AG10803 (cell line): ENCODE measurements at places on chromosomes 1 and 21.

- DNase-seq: no peak
These were observed 5.3 kb downstream of the DISP3 start for GRCh38 chr1:11484321-11484655.

DNA sequence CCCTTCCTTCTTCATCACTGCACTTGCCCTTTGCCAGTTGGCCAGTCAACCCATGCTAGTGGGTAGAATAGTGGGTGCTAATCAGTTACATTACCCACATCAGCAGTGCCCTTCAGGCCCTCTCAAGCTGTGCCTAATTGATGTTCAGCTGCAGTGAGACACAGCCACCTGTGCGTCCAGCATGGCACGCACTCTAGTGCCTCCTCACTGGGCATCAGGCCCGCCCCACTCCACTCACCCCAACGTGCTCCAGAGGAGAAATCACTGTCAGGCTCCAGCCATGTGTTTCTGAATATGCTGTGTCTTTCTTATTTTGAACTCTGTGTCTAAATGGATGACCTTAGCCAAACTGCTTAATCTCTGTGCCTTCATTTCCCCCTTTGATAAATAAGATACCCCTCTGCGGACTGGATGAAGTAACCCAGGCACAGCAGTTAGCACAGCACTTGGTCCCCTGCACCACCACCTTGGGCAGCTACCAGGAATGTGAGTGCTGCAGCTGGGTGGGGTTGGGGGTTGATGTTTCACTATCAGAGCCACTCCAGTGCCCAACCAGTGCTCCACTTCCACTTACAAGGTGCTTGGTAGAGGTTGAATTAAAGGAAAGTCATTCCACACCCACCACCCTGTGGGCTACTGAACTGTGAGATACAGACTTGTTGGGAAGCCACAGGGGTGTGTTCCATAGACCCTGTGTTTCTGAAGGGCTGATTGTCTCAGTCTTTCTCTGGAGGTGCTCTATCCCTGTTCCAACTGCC is 8.9 kb upstream of the ADORA3 start:
- no peak for DNase-seq

GRCh38 chr1:244614879-244615278 is 38.0 kb upstream of the DESI2 start:
- DNase-seq: peak; percentile 12

DNA sequence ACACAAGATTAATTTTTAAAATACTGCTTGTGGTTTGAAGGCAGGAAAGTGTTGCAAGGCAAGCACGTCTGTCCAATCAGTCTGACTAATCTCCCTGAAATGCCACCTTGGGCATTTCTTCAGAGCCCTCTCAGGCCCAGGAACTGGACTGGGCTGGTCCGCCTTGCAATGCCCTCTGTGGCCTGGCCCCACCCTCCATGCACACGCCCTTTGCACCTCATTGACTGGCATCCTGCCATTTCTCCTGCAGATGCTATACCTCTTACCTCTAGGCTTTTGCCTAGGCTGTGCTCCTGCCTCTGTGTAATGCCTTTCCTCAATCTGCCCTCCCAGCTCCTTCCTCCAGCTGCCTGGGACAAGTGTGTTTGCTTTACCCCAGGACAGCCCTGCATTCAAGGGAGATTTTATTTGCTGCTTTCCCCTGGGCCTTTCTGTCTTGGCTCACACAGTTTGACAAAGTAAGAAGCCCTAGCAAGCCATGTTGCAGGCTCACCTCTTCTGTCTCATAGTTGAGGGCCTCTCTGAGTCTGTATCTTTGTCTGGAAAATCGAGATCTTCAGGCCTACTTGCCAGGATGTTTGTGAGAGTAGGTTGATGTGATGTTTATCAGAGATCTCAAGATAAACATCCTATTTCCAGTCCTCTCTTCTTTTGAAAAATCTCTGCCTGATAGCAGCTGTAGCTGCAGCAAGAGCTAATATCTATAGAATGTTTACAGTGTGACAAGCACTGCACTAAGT is 149.2 kb upstream of the JUN start:
- peak; percentile 92 for DNase-seq

- peak; percentile 95 for DNase-seq
These were observed 174.7 kb downstream of the ADGRL4 start for GRCh38 chr1:78831731-78832360.

DNA sequence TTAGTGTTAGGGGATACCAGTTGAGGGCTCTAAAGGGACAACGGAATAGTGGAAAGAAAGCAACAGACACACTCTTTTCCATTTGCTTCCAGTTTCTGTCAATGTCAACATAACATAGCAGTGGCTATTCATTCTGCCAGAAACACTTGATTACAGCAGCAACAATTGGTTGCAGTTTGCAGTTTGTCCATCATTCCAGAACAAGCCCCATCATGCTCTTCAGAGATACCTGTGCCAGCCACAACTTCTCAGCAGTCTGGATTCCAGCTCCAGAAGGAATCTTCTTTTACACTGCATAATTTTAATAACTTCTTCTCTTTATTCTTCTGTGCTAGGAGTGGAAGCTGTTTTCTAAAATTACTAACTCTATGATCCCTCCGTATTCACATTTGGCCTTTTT is 1521.4 kb downstream of the PLA2G4A start:
- DNase-seq: no peak

DNA sequence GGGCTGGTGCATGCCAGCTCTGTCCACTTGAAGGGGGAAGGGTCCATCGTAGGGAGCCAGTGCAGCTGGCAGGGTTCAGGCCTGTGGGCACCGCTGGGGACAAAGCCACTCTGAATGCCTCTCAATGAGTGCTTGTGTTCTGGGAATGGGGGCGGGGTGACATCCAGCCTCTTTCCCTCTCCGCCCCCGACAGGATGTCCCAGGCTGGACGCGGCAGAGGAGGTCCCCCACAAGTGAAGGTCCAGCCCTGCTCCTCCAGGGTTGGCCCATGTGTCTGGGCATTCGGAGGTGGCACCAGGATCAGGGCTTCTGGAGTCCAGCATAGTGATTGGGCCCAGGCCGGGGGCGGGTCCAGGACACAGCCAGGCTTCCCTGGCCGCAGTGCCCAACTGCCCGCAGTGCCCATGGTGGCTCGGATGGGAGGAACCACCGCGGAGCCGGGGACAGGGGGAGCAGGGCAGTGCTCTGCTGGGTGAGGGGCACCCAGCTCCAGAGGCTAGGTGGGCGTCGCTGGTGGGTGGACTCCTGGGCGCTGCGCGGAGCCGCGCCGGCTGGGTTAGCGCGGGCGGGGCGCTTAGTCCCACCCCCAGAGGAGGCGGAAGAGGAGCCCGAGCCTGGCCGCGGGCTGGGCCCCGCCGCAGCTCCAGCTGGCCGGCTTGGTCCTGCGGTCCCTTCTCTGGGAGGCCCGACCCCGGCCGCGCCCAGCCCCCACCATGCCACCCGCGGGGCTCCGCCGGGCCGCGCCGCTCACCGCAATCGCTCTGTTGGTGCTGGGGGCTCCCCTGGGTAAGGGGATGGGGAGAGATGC is at the start of gene SHISA4:
TSS of gene SHISA4 (plus strand) at position 617 of the 808 bp plus-strand sequence. CDS start at position 714, 97 bp downstream.
- DNase-seq: peak; percentile 55

- DNase-seq: peak; percentile 100
These were observed 146.1 kb upstream of the FGGY start for GRCh38 chr1:59150577-59151386.

DNA sequence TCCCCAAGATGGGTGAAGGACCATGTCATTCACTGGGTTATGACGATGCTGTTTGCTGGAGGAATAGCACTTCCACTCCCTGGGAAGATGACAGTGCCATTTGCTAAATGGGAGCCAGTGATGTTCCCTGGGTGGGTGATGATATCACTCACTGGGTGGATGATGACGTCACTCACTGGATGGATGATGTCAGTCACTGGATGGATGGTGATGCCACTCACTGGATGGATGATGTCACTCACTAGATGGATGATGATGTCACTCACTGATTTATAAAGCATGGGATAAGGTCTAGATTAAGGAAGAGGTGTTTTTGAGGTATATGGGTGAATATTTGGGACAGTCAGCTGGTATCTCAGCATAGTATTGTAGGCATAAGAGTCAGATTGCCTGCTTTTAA is 457.2 kb downstream of the AJAP1 start:
- no peak for DNase-seq

DNA sequence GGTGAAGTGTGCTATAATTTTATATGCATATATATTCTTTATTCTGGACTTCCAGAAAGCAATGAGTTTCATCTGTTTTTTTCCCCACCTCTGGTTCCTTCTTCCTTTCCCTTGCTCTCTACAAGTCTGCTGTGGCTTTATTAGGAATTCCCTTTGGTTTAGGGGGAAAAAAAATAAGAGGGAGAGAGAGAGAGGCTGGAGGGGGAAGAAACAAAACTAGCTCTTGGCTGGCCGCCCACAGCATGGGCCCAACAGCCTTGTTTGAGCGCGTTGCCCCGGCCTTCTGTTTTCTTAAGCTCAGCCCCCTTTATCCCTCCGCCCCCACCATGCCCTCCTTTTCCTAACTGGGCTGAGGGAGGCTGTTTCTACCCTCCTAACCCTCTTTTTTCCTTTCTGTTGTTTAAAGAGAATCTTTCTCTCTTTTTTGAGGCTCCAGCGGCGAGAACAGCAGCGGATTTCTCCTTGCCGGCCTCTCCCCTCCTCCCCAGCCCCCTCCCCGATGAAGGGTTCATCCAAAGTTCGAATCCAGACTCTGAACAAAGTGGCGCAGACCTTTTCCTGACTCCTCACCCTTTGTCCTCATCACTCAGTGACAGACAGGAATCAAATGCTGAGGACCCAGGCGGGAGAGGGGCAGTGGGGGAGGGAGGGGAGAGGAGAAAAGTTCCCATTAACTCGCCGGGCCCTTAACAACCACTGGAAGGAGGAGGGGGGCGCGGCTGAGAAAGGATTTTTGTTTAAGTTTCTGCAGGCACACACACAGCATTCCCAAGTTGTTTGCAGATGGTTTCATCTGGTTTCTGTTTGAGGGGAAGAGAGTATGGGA is 29.7 kb downstream of the PBX1 start:
- DNase-seq: peak; percentile 78

DNA sequence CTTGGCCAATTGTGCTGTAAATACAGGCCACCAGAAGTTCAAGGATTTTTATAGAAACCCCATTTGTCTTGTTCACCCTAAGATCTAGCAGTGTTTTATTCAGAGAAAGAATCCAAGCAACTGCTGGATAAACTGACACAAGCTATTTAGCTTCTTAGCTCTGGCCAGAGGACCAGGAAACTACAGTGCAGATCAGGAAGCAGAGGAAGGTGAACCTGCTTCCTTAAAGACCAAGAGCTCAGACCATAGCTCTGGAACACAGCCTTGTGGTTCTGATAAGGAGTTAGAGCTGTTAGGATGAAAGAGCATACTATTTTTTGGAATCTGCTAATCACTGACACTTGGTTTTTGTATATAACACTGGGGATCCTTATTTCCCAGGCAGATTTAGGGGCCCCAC is 5.2 kb upstream of the CCDC17 start:
- DNase-seq: no peak

DNA sequence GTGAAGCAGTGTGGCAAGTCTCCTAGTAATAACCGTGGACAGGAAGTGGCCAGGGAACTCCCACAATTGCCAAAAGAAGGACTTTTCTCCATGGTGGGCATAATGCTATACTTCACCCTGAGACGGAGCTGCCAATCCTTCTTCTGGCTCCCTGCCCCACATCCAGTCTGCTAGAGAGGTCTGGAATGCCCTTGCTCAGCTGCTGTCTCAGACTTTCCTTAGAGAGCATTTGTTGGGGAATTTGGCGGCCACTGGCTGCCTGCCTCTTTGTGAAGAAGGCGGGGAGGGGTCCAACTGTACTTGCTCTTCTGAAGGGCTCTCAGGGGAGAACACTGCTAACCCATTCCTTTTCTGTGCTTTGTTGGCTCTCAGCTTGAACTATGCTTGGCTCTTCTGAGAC is 123.7 kb upstream of the EDN2 start:
- peak; percentile 67 for DNase-seq

GRCh38 chr1:12182410-12182984 is 15.7 kb downstream of the TNFRSF1B start:
- no peak for DNase-seq

- DNase-seq: no peak
These were observed 38.2 kb upstream of the NID1 start for GRCh38 chr1:236103059-236103458.

DNA sequence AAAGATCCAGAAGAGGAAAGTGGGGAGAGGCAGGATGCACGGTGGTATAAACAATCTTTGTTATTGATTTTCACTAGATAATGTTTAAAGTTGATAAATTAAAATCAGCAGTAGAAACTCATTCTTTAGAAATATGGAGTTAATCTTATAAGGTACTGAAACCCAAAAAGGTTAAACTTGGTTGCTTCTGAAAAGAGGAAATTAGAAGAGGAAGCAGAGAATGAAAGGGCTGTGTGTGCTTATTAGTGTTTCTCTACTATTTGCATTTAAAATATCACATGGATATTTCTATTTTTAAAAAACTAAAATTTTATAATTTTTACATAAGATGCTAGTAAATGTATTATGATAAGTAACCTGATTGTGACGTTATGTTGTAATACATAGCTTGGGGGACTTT is 24.4 kb downstream of the C1orf141 start:
- DNase-seq: no peak

DNA sequence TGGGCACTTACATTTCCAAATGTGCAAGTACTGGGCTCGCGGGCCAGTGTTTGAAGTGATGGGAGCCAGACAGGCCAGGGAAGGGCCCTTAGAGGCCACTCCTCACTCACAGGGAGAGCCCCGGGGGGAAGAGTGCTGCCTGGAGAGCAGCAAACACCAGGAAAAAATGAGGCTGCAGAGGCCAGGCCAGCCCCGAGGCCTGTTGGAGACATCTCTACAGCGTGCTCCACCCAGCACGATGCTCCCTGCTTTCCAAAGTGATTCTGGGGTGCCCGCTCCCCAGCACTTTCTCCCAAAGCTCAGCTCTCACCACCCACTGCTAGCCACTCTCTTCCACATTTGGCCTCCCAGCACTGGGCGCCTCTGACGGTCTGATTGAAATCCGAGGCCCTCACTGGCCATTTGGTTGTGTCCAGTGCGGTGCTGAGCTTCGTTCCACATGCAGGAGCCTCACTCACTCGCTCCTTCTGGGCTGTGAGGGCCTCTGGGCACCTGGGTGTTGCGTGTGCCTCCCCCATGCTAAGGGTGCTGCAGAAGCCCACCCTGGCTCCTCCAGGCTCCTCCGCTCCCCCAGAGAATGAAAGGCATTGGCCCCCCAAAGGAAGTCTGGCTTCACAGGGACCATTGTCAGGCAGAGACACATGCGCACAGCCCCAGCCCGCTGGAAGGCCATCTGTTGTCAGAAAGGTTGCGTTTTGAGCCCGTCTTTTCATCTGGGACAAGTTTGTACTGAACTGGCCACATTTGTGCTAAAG is 385.4 kb upstream of the VAMP3 start:
- no peak for DNase-seq

DNA sequence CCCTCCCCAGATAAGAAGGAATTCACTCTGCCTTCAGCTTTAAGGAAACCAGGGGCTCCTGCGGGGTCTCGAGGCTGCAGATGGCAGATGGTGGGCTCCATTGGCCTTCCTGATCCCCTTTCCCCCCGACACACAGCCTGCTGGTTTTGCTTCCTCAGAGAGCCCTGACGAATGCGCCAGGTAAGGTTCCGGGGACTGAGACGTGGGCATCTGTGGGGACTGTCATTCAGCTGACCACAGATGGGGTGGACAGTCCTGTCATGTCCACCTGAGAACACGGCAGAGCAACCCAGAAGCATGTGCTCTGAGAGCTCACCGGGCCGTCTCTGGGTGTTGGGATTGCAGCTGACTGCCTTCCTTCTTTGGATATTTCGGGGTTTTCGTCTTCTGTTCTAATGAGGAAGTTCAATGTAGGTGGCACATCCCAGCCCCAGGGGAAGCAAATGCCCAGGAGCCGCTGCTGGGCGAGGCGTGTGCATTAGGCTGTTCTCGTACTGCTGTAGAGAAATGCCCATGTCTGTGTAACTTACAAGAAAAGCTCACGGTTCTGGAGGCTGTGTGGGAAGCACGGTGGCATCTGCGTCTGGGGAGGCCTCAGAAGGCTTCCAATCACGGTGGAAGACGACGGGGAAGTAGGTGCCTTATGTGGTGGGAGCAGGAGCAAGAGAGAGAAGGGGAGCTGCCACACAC is 22.6 kb upstream of the TTC34 start:
- no peak for DNase-seq
